ENCODE measurements at places on chromosomes 13 and 19. TPM values are rescaled to one million over a fixed set of nuclear protein-coding genes. Genes with fewer than 3 reads are reported as not detected.

Gene SELENOV
- not detected for total RNA-seq

Gene KL
- under 0.01 TPM for total RNA-seq

Gene UBE2L5
- not detected for total RNA-seq

Gene C19orf85
- total RNA-seq: not detected

DNA sequence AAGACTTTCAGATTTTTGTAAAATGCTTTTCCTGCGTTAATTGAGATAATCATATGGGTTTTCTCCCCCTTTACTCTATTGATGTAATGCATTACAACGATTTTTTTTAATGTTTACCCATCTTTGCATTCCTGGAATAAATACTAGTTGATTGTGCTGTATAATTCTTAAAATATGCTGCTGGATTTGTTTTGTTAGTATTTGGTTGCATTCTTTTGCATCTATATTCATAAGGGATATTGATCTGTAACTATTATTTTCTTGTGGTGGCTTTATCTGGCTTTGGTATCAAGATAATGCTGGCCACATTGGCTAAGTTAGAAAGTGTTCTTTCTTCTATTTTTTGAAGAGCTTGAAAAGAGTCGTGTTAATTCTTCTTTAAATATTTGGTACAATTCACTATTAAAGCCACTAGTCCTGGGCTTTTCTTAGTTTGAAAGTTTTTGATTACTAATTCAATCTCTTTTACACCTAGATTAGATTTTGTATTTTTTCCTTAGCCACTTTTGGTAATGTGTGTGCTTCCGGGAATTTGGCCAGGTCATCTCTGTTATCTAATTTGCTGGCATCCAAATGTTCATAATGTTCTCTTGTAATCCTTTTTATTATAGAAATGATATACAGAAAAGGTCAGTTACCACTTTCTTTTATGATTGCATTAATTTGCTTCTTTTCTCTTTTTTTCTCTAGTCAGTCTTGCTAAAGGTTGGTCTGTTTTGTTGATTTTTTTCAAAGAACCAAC lies 29.8 kb downstream of the KL start:
- no peak for DNase-seq

DNA sequence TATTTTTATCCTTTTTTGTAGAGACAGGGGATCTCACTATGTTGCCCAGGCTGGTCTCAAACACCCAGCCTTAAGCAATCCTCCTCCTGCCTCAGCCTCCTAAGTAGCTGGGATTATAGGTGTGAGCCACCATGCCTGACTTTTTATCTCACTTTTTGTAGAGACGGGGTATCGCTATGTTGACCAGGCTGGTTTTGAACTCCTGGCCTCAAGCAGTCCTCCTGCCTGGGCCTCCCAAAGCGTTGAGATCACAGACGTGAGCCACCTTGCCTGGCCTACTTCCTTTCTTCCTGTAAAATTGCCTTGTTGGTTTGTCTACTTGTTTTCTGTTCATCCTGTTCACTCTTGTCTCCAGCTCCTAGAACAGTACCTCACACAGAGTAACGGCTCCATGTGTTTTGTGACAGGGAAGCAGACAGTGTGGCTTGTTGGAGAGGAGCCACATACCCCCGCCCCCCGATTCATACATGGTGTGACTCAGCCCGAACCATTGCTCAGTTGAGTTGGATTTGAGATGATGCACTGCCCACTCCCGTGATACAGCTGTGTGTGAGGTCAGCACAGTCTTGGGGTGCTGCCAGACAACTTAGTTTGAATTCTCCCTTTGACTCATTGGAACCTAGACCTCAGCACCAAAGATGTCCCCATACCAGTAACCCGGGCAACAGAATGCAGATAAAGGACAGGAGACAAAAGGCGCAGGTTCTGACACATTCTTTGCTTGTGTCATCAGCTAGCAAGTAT lies 34.2 kb downstream of the GPR42 start:
- no peak for DNase-seq

DNA sequence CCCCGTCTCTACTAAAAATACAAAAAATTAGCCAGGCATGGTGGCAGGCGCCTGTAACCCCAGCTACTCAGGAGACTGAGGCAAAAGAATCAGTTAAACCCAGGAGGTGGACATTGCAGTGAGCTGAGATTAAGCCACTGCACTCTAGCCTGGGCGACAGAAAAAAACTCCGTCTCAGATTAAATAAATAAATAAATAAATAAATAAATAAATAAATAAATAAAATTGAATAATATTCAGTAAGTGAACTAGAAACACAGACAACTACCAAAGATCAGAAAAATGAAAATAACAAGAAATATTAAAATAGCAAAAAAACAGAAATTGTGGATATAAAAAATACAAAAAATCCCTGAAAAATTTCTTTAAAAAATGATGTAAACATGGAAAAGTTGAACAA lies 172.4 kb downstream of the ZNF486 start:
- DNase-seq: no peak

DNA sequence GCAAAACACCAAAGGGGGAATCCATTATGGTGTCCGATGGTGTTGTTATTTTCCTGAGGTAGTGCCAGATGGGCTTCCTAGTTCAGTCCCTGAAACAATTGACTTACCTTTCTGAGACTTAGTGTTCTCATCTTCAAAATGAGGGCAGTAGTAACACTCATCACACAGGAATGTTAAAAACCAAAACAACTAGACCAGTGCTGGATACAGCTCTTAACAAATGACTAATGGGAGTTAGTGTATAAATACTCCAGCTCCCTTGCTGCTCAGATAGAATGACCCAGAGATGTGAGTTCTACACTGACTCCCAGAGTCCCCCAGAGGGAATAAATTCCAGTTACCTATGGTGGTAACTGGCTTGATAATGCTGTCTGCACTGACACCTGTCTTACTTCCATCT lies 49.9 kb downstream of the MBD3L2B start:
- DNase-seq: no peak

- no peak for DNase-seq
Measured at GRCh38 chr13:113840541-113841352, 23.1 kb downstream of the GAS6 start.

GRCh38 chr13:74641586-74641985 lies 507.4 kb upstream of the KLF12 start:
- no peak for DNase-seq

- DNase-seq: no peak
Measured at GRCh38 chr19:7927605-7928333, 1.8 kb upstream of the CTXN1 start.

DNA sequence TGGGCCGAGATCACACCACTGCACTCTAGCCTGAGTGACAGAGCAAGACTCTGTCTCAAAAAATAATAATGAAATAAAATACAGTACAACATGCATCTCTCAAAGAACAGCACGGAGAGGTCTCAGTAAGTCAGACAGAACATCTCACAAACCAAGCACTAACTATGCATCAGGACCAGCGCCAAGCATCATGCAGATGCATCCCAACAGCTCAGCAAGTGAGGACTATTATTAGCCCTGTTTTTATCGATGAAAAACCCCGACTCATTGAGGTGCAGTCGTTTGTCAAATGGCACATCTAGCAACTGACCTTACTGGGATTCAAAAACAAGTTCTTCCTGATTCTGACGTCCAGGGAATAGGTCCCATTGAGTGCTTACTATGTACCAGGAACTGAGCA lies 3.8 kb downstream of the C19orf47 start:
- no peak for DNase-seq

- DNase-seq: no peak
Measured at GRCh38 chr13:31250435-31250834, 50.7 kb downstream of the B3GLCT start.

DNA sequence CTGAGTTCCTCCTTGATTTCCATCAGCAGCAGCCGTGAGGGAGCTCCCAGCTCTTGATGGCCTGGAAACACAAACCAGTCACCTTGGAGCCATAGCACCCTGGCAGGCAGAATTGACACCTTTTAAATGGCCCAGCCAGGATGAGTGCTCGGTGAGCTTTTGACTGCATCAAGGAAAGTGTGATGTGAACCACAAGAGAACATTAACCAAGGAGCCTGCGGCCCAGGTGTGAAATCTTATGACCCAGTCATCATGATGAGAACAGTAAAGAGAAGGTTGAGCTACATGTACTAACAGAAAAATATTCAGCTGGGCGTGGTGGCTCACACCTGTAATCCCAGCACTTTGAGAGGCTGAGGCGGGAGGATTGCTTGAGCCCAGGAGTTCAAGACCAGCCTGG lies 22.8 kb downstream of the SUGP2 start:
- no peak for DNase-seq

DNA sequence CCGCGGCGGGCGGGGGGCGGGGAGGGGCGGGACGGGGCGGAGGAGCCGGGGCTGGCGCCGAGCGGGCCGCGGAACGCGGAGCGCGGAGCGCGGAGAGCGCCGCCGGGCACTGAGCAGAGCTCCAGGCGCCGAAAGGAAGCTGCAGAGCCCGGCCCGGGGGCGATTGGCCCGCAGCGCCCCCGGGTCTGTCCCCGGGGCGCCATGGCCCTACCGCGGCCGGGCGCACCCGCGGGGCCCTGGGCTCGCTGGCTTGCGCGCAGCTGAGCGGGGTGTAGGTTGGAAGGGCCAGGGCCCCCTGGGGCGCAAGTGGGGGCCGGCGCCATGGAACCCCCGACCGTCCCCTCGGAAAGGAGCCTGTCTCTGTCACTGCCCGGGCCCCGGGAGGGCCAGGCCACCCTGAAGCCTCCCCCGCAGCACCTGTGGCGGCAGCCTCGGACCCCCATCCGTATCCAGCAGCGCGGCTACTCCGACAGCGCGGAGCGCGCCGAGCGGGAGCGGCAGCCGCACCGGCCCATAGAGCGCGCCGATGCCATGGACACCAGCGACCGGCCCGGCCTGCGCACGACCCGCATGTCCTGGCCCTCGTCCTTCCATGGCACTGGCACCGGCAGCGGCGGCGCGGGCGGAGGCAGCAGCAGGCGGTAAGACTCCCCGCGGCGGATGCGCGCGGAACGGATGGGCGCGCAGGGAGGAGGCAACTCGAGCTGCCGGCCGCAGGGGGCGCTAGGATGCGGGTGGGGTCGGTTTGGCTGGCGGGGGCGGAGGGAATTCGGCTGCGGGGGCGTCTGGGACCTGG lies at the start of gene PDE4A:
Gene PDE4A (plus strand): TSS at position 95 of the 796 bp plus-strand sequence. CDS start 227 bp downstream, at position 322.
- peak; percentile 58 for DNase-seq

- no peak for DNase-seq
Measured at GRCh38 chr13:97621631-97622030, 187.7 kb downstream of the RAP2A start.

All from dermis microvascular lymphatic vessel endothelial cell (primary cell).